ENCODE measurements at places on chromosomes 2 and 18.

DNA sequence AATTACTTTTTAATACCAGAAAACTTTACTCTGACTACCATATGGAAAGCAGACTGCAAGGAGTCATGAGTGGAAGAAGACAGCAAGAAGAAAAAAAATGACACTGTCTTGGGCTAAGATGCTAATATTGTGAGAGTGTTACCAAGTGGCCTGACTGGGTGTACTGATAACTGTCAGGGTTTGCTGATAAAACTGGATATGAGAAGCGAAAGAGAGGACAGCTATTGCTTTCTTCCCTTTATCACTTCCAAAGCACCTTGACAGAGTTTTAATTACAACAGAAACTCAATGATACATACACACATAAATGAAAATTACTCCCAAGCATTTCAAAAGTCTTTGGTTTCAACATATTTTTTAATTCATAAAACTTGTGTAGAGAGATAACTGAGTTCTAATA lies 368.5 kb downstream of the ZEB2 start:
- no peak for DNase-seq

DNA sequence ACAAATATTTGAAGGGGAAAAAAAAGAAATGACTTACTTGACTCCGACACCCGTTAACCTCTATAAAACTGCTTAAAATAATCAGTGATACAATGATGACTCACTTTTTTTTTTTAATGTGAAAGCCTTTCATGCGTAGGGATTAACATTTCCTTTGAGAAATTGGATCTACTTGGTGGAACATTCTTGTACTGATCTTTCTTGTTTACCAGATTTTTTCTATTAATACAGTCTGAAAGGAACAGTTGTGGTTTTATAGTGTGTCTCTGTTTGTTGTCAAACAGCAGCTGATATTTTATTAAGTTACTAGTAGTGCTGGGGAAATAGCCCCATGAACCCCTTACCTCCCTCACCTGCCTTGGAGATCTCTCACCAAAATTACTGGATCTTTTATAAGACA lies 40.2 kb upstream of the NEB start:
- DNase-seq, result no peak

DNA sequence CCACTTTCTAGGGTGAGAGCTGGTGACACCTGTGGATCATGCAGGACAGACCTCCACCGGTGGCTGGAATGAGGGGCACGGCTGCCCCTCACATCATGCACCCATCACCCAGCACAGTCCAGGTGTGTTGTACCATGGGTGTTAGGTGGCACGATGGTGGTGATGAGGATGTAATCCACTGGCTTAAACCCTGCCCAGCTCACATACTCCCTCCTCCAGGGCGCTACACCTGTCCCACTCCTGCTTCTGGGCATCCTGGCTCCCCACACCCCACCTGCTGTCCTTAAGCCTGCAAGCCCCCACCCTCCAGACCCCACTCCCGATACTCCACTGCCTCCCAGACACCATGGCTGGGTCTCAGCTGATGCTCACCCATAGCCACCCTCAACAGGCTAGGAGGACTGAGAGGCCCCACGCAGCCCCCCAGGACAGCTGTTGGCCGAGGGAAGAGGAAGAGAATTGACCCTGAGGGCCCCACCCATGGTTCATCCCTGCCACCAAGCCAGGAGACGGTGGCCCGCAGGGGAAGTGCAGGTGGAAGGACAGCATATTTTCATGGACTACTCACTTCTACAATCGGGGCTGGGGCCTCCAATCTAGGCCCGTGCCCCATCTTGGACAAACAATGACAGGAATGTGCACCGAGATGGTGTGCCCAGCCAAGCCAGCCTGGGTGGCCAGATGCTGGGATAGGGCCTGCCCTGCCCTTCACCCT lies 34.3 kb downstream of the MAL start:
- DNase-seq, result no peak

- DNase-seq, result no peak
These were observed 170.0 kb upstream of the ALKAL2 start for GRCh38 chr2:457792-458424.

DNA sequence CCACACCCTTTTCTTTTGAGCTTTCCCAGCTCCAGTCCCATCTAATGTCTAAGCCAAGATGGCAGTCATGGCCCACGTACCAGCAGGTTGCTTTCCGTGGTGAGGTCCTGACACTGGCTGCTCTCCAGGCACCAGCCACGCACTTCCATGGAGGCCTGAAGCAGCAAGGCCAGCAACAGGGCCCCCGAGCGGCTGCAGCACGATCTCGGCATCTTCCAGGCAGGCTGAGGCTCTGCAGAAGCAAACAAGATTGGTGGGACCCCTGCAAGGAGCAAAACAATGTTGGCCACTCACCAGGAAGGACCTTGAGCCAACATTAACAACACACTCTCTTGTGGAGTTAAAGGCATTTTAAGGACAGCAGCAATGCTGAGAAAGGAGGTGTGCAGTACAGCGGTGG lies 3.8 kb downstream of the POMC start:
- DNase-seq, result no peak

GRCh38 chr2:127455566-127456493 lies 37.6 kb downstream of the PROC start:
- no peak for DNase-seq

DNA sequence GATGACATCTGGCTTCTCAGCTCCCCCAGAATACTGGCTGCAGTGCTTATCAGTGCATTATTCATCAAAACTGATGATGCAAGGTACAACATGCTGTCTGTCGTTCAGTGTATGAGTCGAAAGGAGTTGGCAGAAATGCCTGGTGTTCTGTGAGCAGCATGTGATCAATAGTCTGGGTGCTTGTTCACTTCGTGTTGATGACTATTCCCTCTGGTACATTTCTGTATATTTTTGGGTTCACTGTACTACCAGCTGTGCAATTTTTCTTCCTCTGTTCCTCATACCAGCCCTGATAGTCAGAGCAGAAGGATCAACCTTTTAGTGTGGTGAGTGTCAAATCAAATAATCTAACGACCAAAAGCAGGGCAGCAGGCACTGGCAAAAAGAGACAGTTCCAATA lies 59.0 kb upstream of the KLHL14 start:
- no peak for DNase-seq

DNA sequence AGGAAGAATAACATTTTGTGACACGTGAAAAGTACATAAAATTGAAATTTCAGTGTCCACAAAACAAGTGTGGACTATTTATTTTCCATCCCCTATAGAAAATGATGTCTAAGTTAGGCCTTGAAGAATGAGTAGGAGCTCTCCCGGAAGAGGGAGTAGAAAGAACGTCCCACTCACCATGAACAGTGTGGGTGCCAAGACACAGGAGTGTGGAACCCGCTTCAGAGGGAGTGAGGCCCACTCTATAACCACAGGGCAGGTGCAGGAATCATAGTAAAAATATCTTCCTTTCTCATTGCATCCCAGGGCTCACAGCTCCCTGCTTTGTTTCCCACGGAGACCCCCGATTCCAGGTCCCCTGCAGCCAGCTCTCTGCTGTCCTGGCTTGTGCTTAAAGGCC lies 5.2 kb downstream of the KCNF1 start:
- DNase-seq, result no peak

- DNase-seq, result no peak
These were observed 359.2 kb downstream of the GALR1 start for GRCh38 chr18:77608807-77609206.

GRCh38 chr2:223366566-223366965 lies 235.6 kb downstream of the SCG2 start:
- no peak for DNase-seq

Measured in stimulated activated CD4-positive, alpha-beta T cell treated with anti-CD3 and anti-CD28 coated beads, Interleukin-4, amount 100 ng/mL, for 4 hours (primary cell).